Esophagus mucosa (tissue), 1 donor: ENCODE measurements at places on chromosomes 2 and 18. TPM values are rescaled to one million over a fixed set of nuclear protein-coding genes. Genes with fewer than 3 reads are reported as not detected.

PLCD4 gene
- total RNA-seq: 5.7 TPM

ADAM23 gene
- 16.3 TPM for total RNA-seq

DSC3 gene
- total RNA-seq: 319 TPM

BCL11A gene
- 43.0 TPM for total RNA-seq

SP5 gene
- 0.16 TPM for total RNA-seq

SIX3 gene
- not detected for total RNA-seq

SPP2 gene
- not detected for total RNA-seq

LYG1 gene
- 0.20 TPM for total RNA-seq

RAB6D gene
- not detected for total RNA-seq

DCC gene
- total RNA-seq: not detected

PECR gene
- total RNA-seq: 3.1 TPM

ABI2 gene
- total RNA-seq: 13.7 TPM

IL36B gene
- total RNA-seq: 1.4 TPM

MYOM1 gene
- total RNA-seq: 0.32 TPM

ERICH2 gene
- not detected for total RNA-seq

ARHGEF33 gene
- total RNA-seq: not detected

ARMC9 gene
- total RNA-seq: 1.2 TPM

YWHAQ gene
- 392 TPM for total RNA-seq

CXCR4 gene
- 3.6 TPM for total RNA-seq

HOXD9 gene
- 1.1 TPM for total RNA-seq

NEU4 gene
- not detected for total RNA-seq

TUBA4B gene
- not detected for total RNA-seq

UPP2 gene
- total RNA-seq: not detected
